ENCODE measurements at places on chromosomes 5 and 9.

DNA sequence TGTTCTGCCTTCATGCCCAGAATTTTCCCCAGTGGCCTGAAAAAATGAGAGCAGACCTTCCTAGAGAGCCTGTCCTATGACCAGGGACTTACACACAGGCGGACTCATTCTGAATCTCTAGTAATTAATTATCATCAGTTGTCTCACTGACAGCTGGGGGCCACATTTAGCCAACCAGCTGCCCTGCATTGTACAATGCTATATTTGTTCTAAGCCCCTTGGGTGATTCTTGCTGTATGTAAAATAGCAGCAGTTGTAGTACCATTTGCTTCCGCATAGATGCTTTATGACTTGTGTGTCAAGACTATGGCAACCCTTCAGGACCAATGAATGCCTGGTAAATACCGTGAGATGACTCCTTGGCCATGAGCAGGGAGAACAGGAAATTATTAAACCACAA is 415.4 kb upstream of the SEMA6A start:
- DNase-seq = no peak

GRCh38 chr5:148653291-148653835 is 964 bp downstream of the HTR4 start:
- no peak for DNase-seq

GRCh38 chr9:81513059-81513458 is 176.3 kb downstream of the TLE1 start:
- no peak for DNase-seq

- DNase-seq = no peak
These were observed 97.1 kb downstream of the ZNF618 start for GRCh38 chr9:113973226-113973625.

DNA sequence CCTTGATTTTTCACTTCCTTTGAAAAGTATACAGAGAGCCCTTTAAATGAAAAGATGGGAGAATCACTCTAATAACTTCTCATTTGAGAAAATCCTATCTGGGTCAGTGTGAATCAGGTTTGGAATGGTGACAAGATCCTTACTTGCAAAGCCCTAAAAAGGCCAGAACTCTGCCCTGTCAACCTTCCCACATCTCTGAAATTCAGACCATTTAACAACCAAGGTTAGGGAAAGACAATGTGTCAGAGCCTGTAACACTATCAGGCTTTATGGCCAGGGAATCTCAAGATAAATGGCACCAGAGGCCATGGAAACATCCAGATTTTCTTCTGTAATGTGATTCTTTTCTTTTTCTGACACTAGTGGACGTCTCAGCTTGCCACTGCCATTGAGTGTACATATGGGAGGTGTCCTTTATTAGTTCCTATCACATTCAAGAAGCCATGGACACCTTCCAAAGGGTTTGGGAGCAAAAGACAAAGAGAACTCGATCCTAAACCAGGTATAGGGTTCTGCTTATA is 165.7 kb upstream of the GPR151 start:
- no peak for DNase-seq

DNA sequence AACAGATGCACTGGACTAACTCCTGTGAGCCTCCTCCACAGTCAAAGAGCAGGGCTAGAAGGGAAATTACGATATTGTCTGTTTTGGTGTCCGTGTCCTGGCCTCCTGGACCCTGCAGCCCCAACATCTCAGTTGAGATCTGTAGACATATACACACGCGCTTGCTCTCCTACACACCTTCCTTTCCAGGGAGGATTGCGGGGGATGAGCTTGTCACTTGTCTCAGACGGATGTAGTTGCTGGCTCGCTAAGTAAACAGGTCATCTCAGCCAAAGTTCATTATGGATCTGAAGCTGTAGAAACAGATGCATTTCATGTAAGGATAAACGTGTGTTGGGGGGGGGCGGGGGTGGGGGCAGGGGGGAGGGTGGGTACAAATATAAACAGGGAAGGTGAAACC is 549.3 kb downstream of the CCDC171 start:
- DNase-seq = no peak

DNA sequence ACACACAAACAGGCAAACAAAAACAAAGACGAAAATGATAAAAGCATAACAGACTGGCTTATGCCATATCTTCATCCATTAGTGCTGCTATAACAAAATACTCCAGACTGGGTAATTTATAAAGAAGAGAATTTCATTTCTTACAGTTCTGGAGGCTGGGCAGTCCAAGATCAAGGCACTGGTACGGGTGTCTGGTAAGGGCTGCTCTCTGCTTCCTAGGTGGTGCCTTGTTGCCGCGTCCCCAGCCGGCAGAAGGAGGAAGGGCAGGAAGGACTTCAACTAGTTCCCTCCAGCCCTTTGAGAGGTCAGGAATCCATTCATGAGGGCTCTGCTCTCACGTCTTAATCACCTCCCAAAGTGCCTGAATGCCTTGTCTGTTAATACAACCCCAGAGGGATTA is 122.6 kb downstream of the BOD1 start:
- DNase-seq = no peak
